CD4-positive, alpha-beta T cell treated with Interleukin-6 for 4 hours (primary cell): ENCODE measurements at places on chromosomes 12 and 14.

GRCh38 chr12:4191642-4192041 is 81.9 kb upstream of the CCND2 start:
- DNase-seq, result no peak

GRCh38 chr12:78407722-78408121 is 456.9 kb upstream of the SYT1 start:
- no peak for DNase-seq

DNA sequence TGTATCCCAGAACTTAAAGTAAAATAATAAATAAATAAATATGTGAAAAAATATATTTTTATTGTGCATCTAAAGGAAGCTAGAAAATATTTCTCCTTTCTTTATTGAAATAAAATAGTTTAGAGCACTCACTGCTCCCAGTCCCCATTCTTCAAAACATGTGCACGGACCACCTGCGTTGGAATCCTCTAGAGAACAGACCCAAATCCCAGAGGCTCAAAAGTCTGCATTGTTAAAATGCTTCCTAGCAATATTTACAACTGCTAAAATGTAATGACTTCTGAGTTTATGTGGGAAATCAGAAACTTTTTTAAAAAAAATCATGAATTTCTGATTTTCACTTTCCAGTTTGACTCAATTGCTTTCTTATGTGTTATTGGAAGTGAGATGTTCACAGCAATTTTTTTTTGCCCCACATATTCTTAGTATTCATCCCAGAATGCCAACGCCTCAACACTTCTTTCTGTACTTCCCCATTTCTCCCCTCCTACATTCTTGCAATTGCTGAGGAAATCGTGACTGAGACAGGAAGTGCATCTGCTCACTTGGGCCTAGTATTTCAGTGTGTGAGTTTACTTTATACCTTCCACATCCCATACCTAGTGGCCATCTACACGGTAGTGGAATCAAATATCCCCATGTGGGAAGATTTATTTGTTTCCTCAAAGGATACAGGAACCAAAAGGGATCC is 116.0 kb upstream of the FLRT2 start:
- DNase-seq, result no peak

DNA sequence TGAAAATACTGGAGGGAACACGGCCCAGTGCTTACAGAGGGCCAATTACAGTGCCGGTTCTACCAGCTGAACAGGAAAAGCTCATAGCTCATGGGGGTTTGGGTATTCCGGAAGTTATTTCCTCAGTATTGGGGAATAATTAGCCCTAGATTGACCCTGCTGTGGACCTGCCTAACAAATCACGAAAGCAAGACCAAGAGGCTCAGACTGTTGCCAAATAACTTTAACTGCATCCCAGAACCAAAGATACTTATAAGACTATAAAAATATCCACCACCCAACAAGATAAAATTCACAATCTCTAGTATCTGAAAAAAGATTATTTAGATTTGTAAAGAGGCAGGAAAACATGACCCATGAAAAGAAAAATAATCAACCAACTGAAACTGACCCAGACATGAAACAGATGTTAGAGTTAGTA is 8.0 kb upstream of the OR5AU1 start:
- DNase-seq, result no peak

DNA sequence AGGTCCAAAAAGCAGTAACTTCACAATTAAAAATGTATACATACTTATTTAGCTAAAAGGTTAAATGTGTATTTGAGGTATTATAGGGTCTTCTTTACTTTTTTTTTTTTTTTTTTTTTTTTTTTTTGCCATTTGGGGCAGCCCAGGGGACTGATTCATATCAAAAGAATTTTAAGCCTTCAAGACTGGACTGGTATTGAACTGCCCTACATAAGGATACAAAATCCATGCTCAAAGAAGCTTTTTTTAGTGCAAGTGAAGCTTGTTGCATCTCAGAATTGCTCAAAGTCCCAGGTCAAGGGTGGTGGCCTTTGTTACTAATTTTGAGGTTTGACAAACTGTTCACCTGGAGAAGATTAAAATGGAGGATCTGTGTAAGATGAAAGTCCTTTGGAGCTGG is 124.0 kb downstream of the APAF1 start:
- DNase-seq, result no peak

GRCh38 chr12:57330992-57331391 is 80.0 kb upstream of the STAC3 start:
- no peak for DNase-seq

DNA sequence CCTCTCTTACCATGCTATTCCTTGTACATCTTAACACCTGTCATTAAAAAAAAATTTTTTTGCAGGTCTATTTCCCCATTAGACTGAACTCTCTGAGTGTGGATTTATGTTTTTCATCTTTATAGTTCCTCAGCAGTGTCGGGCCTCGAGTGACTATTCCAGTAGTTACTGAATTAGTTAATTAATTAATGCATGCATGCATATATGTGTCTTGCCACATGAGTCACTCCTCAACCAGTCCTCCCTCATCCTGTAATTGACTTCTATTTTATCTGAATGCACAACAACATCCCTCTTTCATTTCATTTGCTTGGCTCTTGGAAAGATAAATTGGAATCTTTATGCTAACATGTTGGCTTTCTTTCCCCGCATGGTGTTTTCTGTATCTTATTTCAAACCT is 35.6 kb downstream of the ERG28 start:
- no peak for DNase-seq

DNA sequence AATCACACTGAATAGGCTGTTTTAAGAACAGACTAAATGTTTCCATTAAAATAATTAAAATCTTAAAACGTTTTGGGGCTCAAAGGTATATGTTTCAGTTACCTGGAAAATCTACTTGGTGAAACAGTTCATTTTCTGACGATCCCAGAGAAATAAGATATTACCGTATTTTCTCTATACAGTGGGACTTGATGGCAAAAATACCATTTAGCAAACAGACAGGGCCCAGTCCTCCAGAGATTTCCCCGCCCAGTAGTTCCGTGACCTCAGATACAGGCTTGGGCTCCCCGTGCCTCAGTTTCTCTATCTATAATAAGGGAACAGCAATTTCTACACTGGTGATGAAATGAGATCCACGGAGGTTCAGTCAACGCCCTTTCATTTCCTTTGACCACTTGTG is 304.4 kb downstream of the VRK1 start:
- DNase-seq, result no peak

DNA sequence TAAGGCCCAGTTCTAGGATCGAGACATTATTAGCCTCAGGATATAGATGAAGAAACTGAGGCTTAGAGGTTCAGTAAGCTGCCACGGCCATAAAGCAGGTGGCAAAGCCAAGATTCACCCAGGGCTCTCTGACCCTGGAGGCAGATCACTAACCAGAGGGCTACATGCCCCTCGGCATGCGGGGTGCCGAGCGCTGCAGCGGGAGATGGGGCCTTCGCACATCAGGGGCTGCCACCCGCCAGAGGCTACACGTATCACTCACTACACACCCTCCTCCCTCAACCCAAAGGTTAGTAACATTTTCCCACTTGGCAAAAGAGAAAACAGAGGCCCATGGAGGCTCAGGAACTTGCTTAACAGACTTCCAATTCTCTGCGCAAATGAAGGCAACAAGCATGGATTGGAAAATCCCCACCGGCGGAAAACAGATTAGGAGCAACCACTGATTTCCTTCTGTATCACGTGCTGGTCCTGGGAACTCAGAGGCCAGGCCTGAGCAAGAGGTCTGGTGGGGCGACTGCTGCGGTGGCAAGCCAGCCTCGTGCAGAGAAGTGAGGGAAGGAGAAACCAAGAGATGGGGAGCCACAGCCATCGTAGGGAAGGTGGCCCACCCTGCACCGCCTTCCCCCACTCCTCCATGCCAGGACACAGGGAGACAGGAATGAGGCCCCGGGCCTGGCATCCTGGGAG is 6.0 kb downstream of the CCDC85C start:
- DNase-seq, result no peak

DNA sequence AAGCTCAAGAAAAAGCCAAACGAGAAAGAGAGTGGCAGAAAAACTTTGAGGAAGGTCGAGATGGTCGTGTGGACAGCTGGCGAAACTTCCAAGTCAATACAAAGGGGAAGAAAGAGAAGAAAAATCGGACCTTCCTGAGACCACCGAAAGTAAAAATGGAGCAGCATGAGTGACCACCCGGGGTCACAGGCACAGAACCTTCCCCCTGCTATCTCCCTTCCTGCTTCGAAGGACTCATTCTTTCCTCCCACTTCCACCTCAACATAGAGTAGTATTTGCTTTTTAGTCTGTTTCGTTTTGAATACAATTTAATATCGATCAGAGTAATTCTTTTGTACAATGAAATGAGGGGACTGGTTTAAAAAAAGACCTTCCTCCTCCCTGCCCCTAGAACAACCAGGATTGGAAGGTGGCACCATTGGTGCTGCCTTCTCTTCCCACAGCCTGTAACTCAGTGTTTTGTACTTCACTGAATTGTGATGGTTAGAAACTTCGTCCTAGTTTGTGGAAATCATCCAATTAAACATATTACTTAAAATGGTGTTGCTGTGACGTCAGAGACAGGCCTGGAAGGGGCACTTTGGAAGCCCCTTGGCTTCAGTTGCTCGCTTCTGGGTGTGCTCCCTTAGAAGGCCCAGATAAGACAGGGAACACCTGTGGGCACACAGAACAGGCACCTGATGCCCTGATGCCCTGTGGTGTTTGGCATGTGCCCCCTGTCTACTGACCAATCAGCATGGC is 26.1 kb upstream of the NFKBIA start:
- DNase-seq, result no peak

DNA sequence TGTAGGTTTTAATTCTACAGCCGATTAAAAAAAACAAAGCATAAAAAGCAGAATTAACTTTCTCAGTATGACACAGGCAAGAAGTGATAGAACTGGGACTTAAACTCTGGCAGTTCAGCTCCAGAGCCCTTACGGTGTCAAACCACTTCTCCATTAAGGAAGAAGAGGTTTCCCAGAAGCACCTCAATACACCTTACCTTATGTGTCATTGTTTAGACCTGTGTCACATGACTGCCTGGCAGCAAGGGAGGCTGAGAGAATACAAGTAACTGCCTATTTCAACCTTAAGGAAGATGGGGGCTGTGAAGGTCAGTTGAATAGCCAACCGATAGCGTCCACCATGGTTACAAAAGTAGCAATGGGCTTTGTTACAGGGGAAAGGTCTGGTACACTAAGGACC is 54.6 kb upstream of the ARHGAP5 start:
- DNase-seq, result no peak

- no peak for DNase-seq
These were observed 189.7 kb downstream of the ETV6 start for GRCh38 chr12:11839091-11839641.

DNA sequence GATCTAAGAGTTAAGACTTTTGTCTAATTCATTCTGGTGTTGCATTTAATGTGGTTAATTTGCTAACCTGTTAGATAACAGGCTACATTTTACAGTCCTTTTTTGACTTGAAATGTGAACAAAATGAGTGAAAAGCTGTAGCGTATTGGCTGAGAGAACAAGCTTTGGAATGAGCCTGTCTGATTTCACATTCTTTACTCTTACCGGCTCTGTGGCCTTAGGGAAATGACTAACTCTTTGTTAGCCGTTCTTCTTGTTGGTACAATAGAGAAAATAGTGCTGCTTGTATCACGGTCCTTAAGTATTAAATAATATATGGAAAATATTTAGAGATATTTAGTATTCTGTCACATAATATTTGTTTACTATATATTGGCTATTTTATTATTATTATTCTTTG is 1.9 kb downstream of the MNAT1 start:
- no peak for DNase-seq

GRCh38 chr14:21084998-21085853 is 13.2 kb downstream of the ZNF219 start:
- DNase-seq, result no peak

DNA sequence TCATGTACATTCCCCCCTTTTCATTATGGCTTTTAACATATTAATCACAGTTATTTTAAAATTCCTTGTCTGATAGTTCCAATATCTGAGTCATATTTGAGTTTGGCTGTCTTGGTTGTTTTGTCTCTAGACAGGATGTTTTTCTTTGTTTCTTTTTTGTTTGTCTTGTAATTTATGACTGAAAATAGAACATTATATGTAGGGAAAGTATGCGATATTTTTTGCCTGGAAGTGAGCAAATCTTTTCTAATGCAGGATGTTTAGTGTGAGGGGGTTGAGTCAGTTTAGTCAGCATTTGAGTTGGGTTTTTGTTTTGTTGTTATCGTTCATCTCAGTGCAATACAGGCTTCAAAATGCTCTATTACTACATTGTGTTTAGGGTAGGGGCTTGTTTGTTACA is 239.7 kb downstream of the SNAPC1 start:
- no peak for DNase-seq

GRCh38 chr12:12725956-12726554 is 8.9 kb downstream of the CDKN1B start:
- DNase-seq, result no peak

DNA sequence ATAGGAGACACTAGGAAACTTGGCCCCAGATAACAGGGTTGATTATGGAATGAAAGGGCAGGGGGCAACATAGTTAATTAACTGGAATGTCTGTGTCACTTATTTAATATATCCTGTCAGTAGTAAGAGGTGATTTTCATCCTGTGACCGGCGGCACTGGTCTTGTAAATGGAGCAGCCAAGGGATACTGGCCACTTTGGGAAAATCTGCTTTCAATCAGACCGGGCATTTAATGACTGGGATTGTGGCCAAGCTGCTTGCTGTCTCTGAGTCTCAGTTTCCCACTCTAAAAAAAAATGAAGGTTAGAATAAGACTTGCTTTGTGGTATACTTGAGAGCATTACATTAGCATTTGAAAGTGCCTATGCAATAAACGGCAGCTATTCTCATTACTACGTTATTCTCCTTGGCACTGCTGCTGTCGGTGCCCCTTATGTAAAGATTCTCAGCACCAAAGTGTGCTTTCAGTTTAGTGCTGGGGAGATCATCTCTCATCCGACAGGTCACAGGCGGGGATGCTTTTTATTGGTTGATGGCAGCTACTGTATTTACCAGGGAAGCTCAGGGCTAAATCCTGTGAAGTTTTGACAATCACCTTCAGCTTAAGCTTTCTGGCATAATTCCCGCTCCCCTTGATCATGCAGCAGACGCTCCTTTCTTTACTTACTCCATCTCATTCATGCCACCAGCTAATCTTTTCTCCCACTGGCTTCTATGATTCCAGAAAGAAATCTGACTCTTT is 162.1 kb downstream of the ESRRB start:
- DNase-seq, result no peak

DNA sequence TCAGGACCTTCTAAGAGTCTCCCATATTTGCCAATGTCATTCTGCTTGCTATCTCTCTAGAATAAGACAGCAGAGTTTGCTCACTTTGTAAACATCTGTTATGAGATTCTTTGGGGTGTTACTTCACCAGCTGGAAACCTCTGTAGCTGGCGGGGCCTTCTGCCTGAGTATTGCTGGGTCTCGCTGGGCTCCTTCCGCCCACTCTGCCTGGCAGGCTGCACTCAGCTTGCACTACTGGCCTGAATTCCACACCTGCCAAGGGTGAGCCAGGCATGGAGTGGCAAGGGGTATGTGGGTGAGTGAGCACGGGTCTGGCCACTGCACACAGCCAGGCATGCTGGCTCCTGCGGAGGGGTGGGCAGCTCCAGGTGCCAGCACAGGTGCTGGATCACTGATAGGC is 267.3 kb upstream of the PDE3A start:
- DNase-seq, result no peak
